ENCODE measurements at places on chromosomes 3 and 15.

DNA sequence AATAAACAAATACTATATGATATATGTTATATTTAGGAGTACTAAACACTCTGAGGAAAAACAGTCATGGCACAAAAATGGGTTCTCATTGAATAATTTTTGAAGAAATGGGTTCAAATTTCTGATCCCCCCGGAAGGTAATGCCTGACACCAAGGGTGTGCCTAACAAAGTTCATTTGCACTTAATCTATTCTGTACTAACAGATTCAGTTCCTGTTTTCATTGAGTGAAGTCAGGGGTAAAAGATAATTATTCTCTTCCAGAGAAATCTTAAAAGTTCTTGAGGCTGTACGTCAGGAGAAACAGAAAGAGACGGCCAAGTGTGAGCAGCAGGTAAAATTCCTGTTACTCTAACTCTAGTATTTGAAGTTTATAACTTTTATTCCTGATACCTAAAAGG lies 34.5 kb upstream of the TMEM42 start:
- no peak for DNase-seq

- DNase-seq = no peak
These were observed 45.0 kb downstream of the ESYT3 start for GRCh38 chr3:138479438-138479863.

GRCh38 chr3:194330160-194330559 lies 21.0 kb downstream of the CPN2 start:
- DNase-seq = no peak

GRCh38 chr3:66823009-66823397 lies 175.1 kb upstream of the KBTBD8 start:
- no peak for DNase-seq

DNA sequence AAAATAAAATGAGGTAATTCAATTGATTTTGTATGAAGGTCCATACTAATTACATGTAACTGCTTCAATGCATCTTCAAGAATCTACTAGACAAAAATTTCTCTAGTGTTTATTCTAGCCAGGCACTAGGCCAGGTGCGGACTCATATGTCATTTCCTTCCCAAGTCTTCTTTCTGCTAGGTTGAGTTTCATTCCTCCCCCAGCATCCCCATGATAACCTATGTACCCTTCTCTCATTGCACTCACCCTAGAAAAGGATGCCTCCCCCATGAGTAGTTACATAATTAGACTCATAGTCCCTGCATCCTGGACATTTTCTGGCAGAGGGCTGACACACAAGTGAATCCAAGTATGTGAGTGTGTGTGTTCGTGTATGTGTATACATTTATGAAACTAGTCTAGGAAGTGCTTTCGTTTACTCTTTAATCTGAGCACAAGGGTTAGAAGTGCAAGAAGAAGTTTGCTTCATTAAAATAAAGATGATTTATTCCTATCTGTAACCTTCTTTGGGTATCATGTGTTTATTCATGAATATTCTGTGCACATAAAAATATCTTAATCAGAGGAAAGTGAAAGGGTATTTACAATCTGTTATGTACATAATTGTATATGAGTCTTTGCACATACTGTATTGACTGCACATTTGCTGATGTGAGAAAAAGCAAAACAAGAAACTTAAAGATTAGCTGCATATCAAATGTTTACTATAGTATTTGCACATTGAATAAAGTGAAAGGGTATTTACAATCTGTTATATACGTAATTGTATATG lies 585.6 kb upstream of the ZNF717 start:
- DNase-seq = no peak

DNA sequence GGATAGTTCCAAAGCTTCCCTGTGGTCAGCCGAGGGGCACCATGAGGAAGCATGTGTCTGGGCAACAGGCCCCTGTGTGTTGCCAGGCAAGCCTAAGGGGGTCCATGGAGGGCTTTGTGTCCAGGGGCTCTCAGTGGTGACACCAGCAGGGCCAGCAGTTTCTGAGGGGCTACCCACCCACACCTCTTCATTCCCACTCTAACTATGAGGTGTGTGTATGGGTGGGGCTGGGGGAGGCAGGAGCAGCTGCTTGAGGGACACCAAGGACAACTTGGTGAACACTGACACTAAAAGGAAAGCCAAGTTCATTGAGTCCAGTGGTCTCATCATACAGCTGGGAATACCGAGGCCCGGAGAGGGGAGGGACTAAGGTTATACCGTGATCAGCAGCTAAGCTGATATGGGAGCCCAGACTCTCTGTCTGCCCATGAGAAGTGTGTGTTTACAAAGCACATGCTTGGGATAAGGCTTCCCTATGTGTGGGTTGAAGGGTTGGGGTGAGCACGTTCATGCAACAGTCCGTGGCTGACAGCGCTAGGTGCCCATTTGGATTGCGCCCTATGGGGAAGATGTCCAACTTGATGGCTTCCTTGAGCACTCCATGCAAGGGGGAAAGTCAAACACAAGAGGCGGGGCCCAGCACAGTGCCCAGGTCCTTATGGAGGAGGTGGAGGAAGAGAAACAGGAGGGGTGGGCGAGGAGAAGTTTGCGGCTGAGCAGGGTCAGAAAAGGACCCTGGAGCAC lies 34.8 kb upstream of the CHRNB4 start:
- no peak for DNase-seq

DNA sequence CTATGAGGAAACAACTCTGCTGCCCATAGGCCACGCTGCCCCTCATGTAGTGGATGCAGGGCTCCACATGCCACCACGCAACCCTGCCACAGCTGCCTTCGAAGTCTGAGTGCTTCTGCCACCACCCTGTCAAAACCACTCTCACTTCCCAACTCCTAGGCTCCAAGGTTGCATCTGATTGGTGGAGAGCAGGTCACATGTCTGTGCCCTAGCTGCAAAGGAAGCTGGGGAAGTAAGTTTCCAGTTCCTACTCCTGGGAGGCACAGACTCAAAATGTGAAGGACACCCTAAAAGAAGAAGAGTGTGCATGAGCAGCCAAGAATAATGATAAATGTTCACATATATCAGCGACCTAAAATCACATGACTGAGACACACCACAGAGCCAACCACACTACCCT lies 31.9 kb upstream of the TICRR start:
- no peak for DNase-seq

DNA sequence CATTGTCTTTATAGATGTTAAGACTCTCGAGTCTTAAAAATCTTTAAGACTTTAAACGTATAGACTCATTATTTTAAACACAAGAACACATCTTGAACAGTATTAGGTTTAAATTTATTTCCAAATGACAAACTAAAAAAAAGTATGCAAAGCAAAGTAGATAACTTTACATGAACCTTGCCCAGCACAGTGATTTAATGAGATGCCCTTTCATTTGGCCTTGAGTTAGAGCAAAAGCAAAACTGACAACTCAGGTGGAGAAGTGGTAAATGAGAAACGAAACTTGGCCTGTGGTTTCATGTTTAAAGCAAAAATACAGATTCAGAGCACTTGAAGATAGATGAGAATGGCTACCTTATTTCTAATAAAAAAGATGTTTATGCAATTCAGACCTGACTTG lies 8.6 kb downstream of the GPR15 start:
- no peak for DNase-seq

GRCh38 chr3:69425249-69425648 lies 39.4 kb upstream of the FRMD4B start:
- no peak for DNase-seq

DNA sequence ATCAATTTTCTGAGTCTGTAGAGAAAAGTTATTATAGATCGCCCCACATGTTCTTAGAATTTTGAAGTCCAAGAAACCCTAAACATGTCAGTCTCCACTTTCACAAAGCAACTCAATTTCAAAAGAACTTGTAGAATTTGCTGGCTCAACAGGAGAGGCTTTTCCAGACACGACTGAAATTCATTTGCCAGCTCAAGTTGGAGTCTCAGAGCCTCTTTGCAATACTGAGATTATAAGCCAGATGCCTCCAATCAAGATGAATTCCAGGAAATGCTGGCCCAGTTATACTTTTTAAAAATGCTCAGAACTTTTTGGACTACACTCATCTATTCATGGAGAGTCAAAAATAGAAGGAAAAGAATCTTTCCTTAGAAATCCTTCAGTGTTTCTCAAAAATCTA lies 56.9 kb upstream of the NLGN1 start:
- no peak for DNase-seq

GRCh38 chr3:152327203-152327602 lies 58.5 kb downstream of the MBNL1 start:
- no peak for DNase-seq

- no peak for DNase-seq
These were observed 237.8 kb upstream of the GADL1 start for GRCh38 chr3:31132132-31132769.

DNA sequence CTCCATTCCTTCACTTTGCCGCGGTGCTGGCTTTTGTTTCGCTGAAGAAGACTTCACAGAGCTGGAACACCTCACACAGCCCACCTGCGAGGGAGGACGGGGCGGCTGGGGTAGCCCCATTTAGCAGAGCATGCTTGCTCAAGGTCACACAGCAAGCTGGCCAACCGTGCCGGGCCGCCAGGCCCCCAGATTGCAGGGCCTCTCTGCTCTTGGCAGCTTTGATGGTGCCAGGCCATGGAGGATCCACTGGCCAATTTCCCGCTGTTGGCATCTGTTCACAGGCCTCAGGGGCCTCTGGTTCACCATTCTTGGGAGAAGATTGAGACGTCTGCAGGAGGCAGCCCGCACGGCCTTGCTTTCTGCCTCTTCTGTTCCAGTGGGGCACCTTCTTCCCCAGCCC lies 77.9 kb upstream of the LINGO1 start:
- DNase-seq = no peak

- DNase-seq = no peak
These were observed 76.7 kb upstream of the P3H2 start for GRCh38 chr3:190197346-190197763.

Data from activated CD4-positive, alpha-beta T cell treated with anti-CD3 and anti-CD28 coated beads for 1 hour (primary cell).